NCI-H2029 (cell line): ENCODE measurements at places on chromosomes 12 and 14.

DNA sequence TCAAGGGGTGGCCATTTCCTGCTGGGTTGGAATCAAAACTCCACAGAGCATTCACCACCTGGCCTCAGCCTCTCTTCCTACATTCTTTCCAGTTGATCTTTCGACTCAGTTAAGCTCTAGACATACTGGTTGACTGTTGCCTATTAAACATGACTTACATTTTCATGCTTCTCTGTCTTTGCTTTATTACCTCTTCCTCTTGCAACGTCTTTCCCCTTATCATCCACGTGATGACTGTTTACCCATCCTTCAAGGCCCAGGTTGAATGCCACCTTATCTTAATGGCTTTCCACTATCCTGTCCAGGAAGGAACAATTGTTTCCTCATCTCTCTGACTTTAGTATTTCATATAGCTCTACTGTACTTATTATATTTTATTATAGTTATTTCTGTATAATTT, 24.4 kb upstream of the CCDC175 start:
- no peak for DNase-seq

DNA sequence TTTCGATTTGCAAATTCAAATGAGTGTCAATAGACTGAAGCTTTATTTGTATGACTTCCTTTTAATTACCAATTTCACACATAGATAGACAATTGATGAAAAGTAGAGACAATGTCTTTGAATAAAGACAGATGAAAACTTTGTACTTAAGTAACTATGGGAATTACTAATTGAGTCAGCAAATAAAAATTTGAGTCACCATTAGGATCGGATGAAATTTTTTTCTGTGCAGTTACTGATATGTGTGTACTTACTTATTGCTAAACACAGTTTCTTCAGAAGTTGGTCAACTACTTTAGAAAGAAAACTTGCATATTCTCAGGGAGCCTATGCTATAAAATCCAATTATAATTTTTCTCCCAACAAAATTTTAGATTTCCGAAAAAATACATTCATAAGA, 224.9 kb upstream of the SLC16A7 start:
- no peak for DNase-seq

GRCh38 chr12:118053071-118053985, 7.7 kb downstream of the WSB2 start:
- no peak for DNase-seq

- no peak for DNase-seq
Measured at GRCh38 chr12:10400829-10401228, 8.7 kb downstream of the KLRC4 start.

DNA sequence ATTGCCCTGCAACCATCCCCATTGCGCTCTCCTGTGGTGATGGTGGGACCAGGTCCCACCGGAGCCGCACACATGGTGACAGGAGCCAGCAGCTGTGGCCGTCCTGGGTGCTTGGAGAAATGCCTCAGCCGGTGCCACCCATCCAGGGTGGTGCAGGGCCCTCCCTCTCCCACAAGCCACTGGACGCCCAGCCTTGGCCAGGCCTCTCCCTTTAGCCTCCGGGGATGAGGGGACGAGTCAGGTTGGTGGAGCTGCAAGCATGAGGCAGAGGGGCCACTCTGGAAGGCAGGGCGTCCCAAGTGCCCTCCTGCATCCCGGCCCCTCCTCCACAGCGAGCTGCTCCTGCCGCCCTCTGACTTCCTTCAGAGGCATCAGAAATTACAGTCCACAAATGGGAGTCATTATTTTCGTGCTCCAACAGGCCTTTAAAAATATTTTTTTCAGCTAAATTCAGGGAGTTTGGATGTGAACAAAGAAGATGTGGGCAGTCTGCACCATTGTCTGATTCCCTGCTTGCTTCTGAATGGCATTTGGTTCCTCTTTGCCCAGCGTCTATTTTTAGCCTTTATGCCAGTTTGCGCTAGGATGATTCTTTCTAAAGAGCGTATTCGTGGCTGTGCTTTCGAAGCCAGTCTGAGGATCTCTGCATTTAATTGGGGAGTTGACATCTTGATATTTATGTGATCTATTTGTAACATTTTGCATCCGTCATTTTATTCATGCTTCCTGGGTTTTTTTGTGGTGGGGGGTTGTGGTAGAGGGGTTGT, 189.4 kb downstream of the ADGRD1 start:
- no peak for DNase-seq

DNA sequence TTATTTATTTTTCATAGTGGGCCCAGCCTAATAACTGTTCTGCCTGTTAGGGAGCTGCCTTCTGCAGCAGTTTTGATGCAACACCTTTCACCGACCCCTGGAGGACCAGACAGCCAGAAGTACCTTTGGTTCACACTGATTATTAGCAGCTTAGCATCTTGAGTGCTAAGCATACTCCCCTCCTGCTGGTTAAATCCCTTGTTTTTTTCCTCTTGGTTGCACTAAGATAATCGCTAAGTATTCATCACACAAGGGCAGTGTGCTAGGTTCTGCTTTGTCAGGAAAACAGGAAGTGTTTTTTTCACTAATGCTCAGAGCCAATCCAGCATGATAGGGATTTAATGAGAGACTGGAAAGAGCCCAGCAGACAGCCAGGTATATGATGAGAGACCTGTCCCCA, 437.0 kb downstream of the FUT8 start:
- DNase-seq: no peak

DNA sequence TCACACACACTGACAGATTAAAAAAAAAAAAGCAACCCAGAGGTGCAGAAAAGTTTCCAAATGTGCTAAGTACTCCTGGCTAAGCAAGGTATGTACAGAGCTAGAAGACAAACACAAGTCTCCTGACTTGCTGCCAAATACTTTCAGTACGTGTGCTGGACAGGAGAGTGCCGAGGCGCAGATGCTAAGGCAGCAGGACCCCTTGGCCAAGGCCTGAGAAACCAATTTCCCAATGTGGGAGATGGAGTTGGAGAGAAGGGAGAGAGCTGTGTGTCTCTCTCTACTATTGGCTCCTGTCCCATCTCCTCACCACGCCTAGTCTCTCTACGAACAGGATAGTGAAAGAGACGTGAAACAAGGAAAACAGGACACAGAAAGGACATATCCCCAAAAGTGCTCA, 5.3 kb downstream of the SPRYD3 start:
- no peak for DNase-seq
